ENCODE measurements at places on chromosomes 11 and 22. TPM values are rescaled to one million over a fixed set of nuclear protein-coding genes. Genes with fewer than 3 reads are reported as not detected.

TMEM258 gene
- total RNA-seq = 146 TPM

PNPLA3 gene
- 0.60 TPM for total RNA-seq

RASL10A gene
- total RNA-seq = 0.84 TPM

TTC28 gene
- total RNA-seq = 4.2 TPM

ROBO4 gene
- not detected for total RNA-seq

PTGDR2 gene
- 0.16 TPM for total RNA-seq

DRG1 gene
- total RNA-seq = 137 TPM

HBB gene
- total RNA-seq = not detected

PRG3 gene
- total RNA-seq = not detected

MEI1 gene
- total RNA-seq = 73.0 TPM

NEFH gene
- total RNA-seq = 1.6 TPM

OMP gene
- not detected for total RNA-seq

GRM5 gene
- total RNA-seq = not detected
